NCI-H1436 (cell line): ENCODE measurements at places on chromosomes 4 and X.

GRCh38 chr4:26459756-26460530 lies 30.3 kb downstream of the CCKAR start:
- no peak for DNase-seq

DNA sequence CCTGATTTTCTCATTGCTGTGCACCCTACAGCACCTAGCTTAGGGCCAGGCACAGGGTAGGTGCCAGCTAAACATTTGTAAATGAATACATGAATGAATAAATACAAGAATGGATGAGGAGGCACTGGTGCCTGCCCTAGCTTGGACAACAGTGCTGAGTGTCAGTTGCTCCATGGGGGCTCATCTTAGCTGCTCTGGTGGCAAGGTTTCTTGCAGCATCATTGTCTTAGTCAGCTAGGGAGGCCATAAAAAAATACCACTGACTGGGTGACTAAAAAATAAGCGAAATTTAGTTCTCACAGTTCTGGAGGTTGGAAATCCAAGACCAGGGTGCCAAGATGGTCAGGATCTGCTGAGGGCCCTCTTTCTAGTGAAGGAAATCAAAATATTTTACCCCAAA lies 31.2 kb downstream of the TMEM31 start:
- DNase-seq, result no peak

- DNase-seq, result no peak
Measured at GRCh38 chrX:32966821-32967355, 244.5 kb downstream of the DMD start.

- DNase-seq, result no peak
Measured at GRCh38 chr4:48439988-48440387, 43.2 kb upstream of the SLC10A4 start.

DNA sequence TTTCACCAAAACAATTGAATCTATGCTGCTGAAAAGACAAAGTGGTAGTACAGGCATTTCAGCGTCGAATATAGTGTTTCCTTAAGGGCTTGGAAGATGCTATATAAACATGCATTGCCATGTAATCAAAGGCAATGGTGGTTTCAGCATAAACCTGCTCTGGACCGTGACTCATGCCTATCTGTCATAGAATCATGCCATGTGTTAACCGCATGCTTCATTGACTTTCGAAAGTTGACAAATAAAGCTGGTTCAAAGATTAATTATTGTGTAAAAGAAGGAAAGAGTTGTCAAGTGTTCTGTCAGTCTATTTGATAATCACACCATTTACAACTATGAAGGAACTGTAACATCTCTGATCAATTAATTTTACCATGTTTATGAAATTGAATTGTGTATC lies 83.2 kb downstream of the FUNDC1 start:
- no peak for DNase-seq

GRCh38 chrX:82087699-82088098 lies 885.8 kb downstream of the SH3BGRL start:
- no peak for DNase-seq

DNA sequence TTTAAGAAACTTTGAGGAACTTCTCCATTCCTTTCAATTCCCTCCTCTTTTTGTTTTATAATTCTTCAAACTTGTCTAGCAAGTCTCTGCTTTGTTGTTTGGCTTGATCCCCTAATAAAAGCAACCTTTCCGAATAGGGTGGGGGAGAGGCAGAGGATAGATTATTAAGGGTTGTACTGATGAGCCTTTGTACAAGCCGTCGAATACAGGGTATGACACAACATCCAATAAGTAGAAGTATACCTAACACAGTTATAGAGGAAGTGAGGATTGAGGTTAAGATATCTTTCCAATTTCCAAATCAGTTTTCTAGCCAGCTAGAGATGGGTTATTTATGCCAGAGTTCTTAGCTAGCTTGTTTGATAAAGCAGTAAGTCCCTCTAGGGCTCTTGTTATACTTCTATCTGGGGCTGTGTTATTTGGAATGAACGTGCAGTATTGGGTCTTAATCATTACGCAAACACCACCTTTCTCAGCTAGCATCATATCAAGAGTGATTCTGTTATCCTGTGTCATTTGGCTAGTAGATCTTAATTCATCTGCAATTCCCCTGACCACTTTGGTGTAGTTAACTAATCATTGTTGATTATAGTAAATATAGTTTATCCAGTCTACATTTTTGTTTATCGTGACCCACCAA lies 18.5 kb downstream of the METAP1 start:
- no peak for DNase-seq
